GM13976 (cell line): ENCODE measurements at places on chromosomes 5 and 9.

DNA sequence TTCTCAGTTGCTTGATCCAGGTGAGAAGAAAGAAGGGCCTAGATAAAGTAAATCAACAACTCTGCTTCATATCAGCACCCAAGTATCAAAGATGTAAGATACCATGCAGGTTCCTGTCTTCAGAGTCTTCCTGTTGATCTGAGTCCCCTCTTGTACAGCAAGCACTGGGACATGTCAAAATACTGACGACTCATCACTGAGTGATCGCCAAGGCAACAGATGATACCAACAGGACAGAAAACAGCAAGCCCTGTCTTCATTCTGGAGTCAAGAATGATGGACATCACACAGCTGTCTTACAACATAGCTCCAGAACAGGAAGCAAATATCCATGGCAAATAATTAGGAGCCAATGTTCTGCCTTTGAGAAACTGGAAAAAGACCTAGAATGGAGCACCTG, 83.7 kb downstream of the TARS1 start:
- no peak for DNase-seq

- no peak for DNase-seq
These were observed 41.9 kb upstream of the CTSL start for GRCh38 chr9:87683751-87684626.

DNA sequence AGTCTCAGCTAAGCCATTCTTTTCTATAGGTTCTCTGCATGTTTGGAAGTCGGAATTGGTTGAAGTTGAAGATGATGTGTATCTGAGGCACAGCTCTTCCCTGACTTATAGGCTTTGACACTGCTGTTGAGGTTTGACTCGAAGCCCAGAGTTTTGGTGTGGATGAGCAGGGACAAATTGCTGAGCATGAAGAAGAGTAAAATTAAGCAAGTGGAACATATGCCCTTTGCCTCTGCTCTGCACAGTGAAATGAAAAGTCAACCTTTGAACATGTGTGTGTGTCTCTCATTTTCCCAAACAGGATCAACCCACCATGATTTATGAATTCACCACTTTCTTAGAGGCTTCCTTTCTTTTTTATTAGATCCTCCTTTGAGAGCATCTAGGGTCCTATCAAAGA, 8.5 kb downstream of the HMHB1 start:
- DNase-seq = no peak

DNA sequence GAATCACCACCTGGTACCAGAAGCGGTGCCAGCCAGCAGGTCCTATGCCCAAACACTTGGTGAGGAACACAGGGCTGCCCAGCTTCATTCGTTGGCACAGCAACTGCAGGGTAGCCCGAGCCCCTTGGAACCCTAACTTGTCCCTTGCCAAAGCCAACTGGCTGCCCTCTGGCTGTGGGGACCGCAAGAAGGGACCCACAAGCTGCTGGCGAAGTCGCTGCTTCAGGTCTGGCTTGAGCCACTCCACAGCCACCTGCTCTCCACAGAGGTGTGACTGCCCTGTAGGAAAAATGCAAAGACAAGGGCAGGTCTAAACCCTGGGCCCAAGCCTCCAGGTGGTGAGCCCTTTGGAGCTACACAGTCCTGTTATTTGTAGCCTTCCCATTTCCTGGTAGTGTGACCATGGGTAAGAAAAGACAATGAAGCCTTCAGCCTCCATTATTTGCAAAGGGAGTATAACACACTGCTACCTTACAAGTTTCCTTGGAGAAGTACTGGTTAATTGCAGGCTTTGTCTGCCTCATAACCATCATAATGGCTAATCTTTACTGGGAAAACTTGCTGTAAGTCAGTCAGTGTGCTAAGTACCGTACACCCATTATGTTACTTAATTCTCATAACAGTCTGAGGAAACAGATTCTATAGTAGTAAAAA, 1.8 kb downstream of the DND1 start:
- no peak for DNase-seq

DNA sequence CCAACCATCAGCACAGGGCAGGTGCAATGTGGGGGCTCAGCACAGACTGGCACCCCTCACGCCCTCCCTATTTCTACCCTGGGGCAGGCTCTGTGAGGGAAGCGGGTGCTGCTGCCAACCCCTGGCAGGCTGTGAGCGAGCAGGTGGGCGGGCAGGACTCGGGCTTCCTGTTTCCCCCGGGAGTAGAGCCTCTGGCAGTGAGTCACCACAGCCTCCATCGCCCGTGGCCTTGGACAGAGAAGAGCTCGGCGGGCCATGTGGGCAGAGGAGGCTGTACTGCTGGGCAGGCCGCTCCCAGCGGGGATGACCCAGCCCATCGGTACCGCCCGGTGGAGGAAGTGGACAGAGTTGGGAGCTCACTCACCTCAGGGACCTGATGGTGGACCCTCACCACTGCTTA, 16.6 kb downstream of the KCNT1 start:
- DNase-seq = no peak

GRCh38 chr9:20242510-20243189, 379.6 kb downstream of the MLLT3 start:
- DNase-seq = peak; percentile 36

DNA sequence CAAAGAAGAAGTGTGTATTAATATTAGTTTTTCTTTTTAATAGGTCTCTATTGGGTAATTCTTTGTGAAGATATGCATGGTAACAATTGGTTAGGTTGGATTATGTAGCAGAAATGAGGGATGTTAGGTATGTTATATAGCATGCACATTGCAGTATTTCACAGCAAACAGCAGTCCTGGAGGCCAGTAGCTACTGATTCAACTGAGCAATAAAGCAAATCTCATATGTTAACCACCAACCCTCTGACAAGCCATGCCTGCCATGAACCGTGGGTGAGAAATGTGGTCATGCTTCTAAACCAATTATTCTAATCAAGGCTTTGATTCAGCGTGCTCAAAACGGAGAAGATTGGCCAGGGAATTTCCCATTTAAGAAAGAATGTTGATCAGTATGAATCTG, 313.0 kb upstream of the CDH6 start:
- no peak for DNase-seq

DNA sequence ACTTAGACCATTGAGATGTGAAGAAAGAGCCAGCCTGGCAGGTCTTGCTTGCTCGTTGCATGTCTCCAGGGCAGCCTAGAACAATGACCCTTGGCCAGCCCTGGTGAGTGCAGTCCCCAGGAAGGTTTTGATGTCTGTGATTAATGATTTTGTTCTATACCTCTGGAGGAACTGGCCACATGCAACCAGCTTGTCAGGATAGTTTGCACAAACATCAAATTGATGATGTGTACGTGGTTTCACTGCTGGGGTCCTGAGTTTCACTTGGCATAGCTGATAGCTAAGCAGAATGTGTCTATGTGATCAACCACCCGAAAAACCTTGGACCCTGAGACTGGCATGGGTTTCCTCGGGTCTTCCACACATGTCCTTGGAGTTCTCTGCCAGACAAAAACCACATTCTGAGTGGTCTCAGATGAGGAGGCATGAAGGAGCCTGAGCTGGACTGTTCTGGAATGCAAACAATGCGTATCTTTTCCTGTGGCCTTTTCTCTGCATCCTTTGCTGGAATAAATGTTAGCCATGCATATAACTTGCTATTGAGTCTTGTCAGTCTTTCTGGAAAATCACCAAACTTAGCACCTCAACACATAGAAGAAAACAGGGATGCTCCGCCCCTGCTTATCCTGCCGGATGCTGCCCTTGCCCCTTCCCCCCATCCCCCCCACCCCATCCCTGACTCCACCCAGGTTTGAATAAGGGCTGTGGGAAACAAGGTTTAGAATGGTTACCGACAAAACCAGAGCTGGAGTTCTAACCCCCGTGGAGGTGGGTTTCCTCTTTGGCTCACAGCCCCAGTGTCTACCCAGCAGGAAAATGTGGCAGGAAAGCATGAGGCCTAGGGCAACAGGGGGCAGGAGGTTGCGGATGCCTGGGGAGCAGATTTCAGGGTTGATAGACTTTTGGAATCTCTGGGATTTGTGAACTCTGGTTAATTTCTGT, 50.1 kb upstream of the ANKRD33B start:
- no peak for DNase-seq

GRCh38 chr5:54975701-54976100, 9.7 kb downstream of the ESM1 start:
- no peak for DNase-seq

DNA sequence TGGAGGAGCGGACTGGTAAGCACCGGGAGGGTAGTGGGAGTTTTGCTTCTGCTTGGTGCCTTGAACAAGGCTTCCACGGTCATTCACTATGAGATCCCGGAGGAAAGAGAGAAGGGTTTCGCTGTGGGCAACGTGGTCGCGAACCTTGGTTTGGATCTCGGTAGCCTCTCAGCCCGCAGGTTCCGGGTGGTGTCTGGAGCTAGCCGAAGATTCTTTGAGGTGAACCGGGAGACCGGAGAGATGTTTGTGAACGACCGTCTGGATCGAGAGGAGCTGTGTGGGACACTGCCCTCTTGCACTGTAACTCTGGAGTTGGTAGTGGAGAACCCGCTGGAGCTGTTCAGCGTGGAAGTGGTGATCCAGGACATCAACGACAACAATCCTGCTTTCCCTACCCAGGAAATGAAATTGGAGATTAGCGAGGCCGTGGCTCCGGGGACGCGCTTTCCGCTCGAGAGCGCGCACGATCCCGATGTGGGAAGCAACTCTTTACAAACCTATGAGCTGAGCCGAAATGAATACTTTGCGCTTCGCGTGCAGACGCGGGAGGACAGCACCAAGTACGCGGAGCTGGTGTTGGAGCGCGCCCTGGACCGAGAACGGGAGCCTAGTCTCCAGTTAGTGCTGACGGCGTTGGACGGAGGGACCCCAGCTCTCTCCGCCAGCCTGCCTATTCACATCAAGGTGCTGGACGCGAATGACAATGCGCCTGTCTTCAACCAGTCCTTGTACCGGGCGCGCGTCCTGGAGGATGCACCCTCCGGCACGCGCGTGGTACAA, 556 bp downstream of the PCDHGC3 start:
- DNase-seq = peak; percentile 56

- no peak for DNase-seq
These were observed 3.0 kb upstream of the PROB1 start for GRCh38 chr5:139397921-139398320.

- no peak for DNase-seq
These were observed 109.6 kb downstream of the ADAMTS2 start for GRCh38 chr5:179235416-179236400.

- no peak for DNase-seq
These were observed 61.3 kb downstream of the MAT2B start for GRCh38 chr5:163566678-163567077.

GRCh38 chr5:105905392-105905791, 1765.3 kb downstream of the EFNA5 start:
- DNase-seq = no peak

DNA sequence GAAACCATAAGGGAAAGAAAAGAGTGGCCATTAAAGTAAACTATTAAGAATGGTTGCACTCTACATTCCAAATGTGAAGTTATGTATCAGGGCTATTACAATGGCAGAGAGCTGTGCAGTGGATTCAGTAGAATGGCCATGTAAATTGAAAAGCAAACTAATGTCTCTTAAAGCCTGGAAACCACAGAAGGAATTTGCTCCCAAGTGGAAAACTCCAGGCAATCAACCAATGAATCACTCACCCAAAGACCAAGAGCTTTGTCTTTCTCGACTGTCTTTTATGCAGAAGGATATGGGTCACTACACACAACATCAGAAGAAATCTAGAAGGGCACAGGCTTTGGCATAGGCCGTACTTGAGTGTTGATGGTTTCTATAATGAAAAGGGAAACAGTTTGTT, 114.9 kb downstream of the TLE1 start:
- no peak for DNase-seq

DNA sequence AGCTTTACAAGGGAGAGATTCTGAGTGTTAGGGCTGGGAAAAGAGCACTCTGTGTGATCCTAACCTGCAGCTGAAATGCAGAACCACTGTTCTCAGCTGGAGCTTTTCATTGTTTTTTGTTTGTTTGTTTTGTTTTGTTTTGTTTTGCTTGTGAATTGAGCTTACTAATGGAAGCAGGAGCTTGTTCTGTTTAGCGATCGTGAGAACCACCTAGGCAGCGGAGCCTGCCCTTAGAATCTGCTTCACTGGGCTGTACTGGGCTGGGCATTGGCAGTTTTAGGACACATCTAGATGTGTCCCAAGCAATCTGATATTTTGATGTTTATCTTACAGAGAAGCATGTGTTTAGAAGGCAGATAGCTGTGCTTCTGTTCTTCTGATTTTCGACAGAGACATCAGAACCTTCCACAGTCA, 14.3 kb downstream of the SYK start:
- DNase-seq = no peak

DNA sequence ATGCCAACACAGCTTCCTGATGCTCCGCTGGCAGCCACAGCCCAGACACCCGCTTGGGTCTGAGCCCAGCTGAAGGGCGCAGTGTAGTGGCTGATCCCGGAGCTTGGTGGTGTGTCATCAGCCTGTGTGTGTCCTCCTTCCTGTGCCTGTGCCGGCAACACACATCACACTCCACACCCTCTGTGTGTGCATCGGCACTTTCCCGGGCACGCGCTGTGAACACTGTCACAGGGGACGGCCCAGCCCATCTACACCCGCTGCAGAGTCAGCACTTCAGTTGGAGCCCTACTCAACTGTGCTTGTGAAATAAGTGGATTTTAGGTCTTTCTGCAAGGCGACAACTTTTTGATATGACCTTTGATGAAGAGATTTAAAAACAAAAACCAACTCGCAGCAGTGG, 189.4 kb downstream of the IRX2 start:
- DNase-seq = no peak

GRCh38 chr5:92504346-92504745, 1076.7 kb downstream of the NR2F1-AS1 start:
- DNase-seq = no peak

DNA sequence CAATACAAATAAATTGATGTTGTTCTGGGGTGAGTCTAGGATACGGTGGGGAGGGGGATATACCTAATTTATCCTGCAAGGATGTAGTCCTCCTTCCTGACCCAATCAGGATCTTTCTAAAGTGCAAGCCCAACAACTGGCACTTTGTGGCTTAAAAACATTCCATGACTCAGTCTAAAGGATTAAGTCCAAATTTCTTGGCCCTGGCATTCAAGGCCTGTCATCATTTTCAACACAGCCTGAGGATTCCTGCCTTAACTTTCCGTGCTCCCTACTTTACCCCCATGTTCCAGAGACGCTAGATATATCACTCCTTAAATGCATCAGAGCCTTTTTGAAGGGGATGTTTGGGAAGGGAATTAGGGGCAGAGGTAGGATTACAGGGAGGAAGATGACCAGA, 1.0 kb downstream of the FAM221B start:
- DNase-seq = no peak

- DNase-seq = no peak
These were observed 32.7 kb downstream of the SMC5 start for GRCh38 chr9:70291446-70291845.

DNA sequence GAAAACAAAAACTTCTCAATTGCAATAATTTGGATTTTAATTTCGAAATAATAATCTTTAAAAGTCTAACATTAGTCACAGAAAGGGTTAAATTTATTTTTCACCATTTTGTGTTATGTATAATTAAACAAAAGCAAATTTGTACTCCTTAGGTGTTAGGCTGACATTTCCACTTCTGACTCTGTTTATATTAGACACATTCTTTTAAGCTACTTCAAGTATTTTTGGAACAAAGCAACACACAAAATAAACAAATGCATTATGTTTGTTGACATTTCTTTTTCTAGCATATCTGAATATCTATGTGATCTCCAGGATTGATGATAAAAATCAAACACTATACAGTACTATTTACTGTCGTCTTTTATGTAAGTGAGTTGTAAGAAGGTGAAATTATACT, 44.3 kb upstream of the NIPBL start:
- DNase-seq = no peak

- DNase-seq = no peak
These were observed 28.0 kb downstream of the HRH2 start for GRCh38 chr5:175685701-175686350.
